ENCODE measurements at places on chromosomes 6 and 20.

DNA sequence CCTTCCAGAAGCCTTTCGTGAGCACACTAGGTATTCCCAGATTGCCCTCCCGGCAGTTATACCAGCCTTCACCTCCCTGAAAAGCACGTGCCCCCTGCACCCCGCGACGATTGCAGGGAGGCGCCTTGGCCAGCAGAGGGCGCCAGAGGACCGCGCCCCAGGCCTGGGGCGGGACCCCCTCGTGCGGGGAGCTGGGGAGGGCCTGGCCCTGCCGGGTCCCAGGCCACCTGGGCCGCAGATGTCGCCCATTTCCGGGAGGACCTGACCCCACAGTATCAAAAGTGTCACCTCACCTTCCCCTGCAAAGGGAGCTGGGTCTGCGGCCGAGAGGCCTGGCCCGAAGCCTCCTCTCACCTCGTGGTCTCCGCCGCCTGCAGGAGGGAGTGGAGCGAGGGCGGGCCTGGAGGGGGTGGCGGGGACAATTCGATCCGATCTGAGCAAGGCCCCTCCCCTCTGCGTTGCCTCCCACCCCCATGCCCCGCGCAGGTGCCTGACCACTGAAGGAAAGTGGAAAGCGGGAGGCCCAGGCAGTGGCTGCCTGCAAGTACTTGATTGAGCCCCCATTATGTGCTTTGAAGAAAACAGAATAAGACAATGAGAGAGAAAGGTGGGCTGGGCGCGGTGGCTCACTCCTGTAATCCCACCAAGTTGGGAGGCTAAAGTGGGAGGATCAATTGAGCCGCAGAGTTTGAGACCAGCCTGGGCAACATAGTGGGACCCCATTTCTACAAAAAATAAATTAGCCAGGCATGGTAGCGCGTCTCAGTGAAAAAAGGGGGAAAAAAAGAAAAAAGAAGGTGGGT lies 3.5 kb upstream of the SNAI1 start:
- DNase-seq = no peak

GRCh38 chr6:1399085-1399780 lies 9.9 kb downstream of the FOXF2 start:
- DNase-seq = no peak

- peak; percentile 66 for DNase-seq
These were observed 1.9 kb downstream of the EDN1 start for GRCh38 chr6:12291839-12292604.

GRCh38 chr6:39218868-39219567 lies 10.3 kb downstream of the KCNK5 start:
- peak; percentile 14 for DNase-seq

DNA sequence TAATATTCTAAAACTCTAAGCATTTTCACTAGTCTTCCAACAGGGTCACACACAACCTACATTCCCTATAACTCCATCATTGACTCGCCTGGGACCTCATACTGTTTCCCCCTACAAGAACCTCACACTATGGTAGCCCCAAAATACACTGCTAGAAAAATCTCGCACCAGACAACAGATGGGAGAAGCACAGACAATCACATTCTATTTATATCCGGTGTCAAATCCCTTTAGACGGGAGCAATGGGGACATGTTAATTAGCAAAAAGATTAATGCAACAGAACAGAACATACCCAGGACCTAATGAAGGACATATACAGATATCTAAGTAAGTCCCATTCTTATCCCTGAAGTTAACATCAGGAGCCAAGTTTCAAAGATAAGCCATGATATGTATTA lies 33.6 kb downstream of the TMX4 start:
- no peak for DNase-seq

- no peak for DNase-seq
These were observed 18.1 kb upstream of the ATRN start for GRCh38 chr20:3452690-3453089.

GRCh38 chr6:9504191-9504590 lies 910.7 kb downstream of the TFAP2A start:
- DNase-seq = no peak

GRCh38 chr20:34495916-34496315 lies 20.3 kb upstream of the DYNLRB1 start:
- DNase-seq = no peak

GRCh38 chr20:24411003-24411833 lies 58.2 kb upstream of the SYNDIG1 start:
- DNase-seq = no peak

DNA sequence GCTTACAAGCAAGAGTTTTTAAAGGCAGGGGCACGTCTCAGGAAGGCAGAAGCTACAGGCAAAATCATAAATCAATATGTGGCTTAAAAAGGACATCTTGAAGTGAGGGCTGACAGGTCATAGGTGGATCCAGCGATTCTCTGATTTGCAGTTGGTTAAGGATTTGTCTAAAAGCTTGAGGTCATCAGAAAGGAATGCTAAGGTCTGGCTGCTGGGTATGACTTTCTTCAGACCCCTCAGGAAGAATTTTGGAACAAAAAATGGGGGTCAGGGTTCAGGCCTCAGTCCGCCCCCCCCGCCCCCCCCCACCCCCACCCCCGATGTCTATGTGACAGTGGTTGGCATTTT lies 261.9 kb downstream of the CDH4 start:
- DNase-seq = no peak

- no peak for DNase-seq
These were observed 47.8 kb upstream of the PLCG1 start for GRCh38 chr20:41089555-41089954.

DNA sequence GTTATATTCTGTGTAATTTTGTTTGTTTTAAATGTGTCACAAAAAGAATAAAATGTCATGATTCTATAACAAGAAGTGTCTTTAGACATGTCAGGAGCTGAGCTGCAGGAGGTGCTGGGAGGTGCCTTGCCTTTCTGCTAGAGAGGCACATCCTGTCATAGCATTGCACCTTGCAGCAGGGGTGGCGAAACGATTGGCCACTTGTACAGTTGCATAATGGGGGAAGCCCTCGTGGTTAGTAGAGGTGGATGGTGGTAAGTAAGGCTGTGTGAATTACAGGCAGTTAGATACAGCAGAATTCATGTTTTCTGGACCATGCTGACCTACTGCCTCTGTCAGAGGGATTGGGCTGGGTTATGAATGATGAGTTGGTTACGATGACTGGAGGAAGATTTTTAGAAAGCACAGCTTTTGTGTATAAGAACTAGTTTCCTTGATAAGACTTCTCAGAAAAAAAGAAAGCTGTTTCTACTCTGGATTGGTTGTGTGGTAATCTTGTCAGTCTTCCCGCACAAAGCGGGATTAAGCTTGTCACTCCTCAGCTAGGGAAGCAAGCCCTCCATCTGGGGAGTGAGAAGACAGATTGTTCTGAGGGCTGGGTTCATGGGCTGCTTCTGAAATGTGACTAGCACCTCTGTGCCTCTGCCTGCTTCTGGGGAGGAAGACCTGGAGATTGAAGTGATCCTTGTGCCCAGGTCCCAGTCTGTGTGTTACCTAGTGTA lies 74.9 kb downstream of the FOXO3 start:
- no peak for DNase-seq

- peak; percentile 77 for DNase-seq
These were observed 35.0 kb downstream of the SHPRH start for GRCh38 chr6:145929037-145929633.

DNA sequence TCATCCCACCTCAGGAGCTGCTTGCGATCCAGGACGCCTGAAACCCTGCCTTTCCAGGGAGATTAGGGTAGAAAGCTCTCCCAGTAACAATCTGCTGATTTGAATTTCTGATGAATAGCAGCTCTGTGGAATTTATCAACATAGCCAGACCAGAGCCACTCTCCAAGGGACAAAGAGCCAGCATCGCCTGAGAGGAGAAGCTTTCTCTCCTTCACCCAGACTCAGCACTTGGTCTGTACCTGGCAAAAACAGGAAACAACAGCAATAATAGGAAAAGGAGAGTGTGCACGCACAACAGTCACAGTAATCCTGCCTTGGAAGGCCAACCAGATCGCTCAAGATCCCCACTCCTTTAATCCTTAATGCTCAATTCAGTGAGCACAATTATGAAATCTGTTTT lies 22.3 kb upstream of the ROS1 start:
- no peak for DNase-seq

DNA sequence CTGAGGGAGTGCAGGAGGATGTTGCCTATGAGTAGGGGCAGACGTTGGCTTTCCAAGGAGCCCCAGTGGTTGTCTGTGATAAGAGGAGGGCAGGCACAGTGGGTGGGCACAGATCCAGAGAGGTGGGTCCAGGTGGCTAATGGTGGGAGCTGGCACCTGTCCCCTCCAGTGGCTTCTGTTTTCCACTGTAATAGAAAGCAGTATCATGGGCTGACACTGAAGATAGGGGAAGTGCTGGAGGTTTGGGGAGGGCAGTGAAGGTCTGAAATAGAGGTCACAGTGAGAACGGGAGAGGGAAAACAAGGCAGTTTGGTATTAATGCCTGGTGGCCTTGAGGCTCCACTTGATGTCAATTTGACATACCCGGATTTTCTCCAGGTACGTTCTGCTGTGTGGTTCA lies 10.5 kb upstream of the TXNDC5 start:
- no peak for DNase-seq

- DNase-seq = peak; percentile 94
These were observed 17.5 kb downstream of the ACSS1 start for GRCh38 chr20:25040438-25040831.

DNA sequence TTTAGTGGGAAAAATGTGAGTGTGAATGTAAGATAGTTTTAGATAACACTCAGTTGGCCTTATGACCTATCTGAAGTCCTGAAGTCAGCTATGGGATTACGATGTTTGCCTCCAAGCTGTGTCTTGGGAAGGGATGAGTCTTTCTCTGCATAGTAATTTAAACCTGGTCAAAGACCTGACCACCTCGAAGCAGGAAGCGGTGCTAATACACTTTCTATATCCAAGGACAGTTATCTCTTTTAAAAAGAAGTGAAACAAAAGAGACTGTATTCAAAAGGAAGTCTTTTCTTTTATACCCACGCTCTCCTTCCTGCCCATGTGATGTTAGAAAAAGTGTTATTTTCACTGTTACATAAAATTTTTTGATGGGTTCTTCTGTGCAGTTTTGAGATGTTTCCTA lies 94.9 kb downstream of the JARID2 start:
- no peak for DNase-seq

GRCh38 chr6:158852312-158853071 lies 33.3 kb upstream of the EZR start:
- DNase-seq = no peak

DNA sequence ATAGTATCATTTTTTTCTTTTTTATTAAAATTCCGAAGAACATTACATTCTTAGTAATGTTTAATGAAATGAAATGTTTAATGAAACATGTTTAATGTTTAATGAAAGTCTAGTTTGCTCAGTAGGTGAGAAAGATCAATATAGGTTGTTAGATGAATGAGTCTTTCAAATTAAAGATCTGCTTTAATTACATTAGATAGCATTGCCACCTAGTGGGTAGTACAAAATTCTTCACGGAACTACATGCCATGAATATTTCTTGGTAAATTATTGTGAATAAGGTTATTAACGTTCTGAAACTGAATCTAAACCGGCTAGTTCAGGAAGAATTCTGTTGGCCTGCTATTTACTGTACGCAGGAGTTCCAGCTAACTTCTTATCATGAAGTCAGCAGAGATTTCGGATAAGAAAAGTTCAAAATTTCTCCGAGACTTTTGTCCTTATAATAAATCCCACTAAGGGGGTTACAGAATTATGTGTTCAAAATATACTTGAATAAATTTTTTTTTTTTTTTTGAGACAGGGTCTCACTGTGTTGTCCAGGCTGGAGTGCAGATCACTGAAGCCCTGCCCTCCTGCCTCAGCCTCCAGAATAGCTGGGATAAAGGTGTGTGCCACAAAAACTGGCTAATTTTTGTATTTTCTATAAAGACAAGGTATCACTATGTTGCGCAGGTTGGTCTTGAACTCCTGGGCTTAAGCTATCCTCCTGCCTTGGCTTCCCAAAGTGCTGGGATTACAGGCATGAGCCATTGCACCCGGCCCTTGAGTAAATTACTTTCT lies 7.9 kb upstream of the GMNN start:
- peak; percentile 67 for DNase-seq

- no peak for DNase-seq
These were observed 46.9 kb downstream of the CPXM1 start for GRCh38 chr20:2753461-2754040.

DNA sequence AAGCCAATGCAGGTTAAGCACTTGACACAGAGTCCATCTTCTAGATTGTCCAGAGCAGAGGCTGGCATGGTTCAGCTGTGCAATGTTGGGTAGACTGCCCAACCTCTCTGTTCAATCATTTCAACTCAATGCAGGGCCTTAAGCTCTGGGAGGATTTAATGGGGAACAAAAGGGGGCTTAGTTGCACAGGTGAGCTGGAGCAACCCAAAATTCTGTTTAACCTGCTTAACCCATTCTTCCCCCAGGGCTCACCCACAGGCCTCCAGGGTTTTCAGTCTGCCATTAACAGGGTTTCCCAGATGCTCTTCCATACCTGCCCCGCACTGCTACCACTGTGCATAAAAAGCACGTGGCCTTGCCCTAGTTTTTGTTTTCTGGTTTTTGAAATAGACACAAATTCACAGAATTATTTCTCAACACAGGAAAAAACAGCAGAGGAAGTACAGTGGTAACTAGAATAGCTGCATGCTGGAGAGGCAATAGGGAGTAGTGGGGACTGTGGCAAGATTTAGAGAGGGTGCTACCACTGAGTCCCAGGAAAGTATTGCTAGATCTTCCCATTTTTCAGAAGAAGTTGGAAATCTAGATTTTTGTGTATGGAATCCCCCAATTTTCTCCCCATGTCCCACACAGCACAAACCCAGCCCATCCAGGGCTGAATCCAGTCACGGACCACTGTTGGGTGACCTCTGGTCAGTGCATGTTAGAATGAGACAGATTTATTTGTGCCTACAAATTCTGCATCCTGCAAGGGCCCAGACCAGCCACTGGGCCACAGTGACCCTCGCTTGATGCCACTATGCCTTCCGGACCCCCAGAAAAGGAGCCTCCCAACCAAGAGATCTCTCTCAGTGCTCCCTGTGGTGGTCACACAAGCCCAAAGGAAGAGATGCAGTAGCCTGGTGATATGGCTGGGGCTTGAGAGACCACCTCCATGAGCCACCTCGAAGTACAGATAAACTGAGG lies 4.6 kb downstream of the PTGIS start:
- no peak for DNase-seq

- no peak for DNase-seq
These were observed 17.1 kb upstream of the LCA5 start for GRCh38 chr6:79554305-79554704.

DNA sequence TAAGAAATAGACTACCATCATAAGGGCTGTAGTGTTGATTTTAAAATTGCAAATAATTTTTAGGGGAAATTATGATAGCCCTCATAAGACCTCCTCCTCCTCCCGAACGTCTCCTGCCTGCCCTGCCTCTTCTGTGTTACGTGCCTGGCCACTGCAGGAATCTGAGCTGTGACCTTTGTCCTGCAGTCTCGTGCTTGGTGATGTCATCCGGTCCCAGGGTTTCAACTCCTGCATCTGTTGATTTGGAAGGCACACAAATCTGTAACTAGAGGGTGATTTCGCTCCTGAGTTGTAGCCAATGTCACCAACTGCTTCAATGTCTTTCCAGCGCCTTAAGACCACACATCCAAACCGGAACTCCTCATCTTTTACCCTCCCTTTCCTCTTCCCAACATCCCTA lies 163.2 kb downstream of the AIG1 start:
- peak; percentile 50 for DNase-seq
